ENCODE measurements at places on chromosomes 6 and 20.

- DNase-seq, result no peak
Measured at GRCh38 chr6:149844480-149844879, 19.7 kb downstream of the LRP11 start.

GRCh38 chr6:117451671-117452070 lies 25.9 kb upstream of the ROS1 start:
- DNase-seq, result no peak

- DNase-seq, result no peak
Measured at GRCh38 chr20:5131502-5131901, 4.7 kb downstream of the CDS2 start.

- DNase-seq, result no peak
Measured at GRCh38 chr6:4466261-4466660, 309.9 kb upstream of the CDYL start.

- DNase-seq, result no peak
Measured at GRCh38 chr6:150598401-150598800, 1.3 kb upstream of the PLEKHG1 start.

GRCh38 chr6:1412901-1413300 lies 23.5 kb downstream of the FOXF2 start:
- no peak for DNase-seq

DNA sequence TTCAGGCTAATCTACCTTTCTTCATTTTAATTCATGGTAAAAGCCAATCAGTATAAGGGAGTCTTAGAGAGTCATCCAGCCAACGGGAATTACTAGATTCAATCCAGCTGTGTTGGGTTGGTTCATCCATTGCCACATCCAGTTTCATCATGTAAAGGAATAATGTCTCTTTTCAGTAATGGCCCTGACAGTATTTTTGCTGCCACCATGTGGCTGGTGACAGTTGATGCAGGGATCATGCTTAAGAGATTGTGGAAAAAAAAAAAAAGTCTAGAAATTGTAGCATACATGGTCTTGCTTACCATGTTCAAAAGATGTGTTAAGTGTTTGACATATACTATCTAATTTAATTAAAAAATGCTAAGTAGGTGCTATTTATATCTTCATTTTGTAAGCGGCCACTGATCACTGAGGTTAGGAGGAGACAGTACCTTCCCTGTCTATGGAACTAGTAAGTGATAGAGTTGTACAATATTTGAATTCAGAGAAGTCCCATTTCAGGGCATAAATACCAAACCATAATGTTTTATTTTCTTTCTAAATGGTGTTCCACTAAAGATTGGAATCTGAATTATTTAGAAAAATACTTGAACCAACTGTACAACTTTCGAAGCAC lies 135.9 kb downstream of the KHDRBS2 start:
- no peak for DNase-seq

DNA sequence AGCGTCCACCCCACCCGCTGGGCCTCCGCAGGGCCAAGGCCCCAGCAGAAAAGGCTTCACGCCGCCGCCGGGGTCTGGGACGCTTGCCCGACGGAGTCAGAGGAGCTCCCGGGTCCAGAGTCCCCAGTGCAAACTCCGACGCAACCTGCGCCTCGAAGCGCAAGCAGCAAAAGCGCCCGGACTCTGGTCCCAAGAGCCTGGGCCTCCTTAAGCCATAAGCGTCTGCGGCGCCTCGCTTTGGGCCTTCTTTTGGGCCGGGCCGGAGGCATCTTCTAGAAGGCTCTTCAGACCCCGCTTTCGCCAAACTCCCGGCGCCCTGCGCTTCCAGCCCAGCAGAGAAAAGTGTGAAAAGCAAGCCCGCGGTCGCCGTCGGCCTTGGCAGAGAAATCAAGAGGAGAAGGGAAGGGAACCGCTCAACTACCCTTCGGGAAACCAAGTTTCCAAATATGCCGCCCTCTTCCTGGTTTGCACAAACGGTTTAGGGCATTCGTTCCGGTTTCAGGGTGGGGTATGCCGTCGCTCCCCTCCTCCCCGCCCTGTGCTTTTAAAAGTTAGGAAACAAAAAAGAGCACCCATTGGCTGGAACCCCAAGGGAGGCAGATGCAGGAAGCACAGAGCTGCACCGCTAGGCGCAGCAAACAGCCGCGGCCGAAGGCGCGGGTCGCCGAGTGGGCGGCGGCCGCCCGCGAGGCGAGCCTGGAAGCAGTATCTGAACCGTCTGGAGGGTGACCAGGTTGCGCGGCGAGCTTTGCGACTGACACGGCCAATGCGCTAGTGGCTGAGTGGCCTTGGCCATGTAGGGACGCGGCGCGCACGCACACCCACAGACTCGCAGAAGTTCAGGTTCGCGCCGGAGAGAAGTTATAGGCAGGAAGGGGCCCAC lies 1.2 kb downstream of the TBX18 start:
- no peak for DNase-seq

GRCh38 chr6:119610265-119610664 lies 260.7 kb upstream of the MAN1A1 start:
- DNase-seq, result no peak

DNA sequence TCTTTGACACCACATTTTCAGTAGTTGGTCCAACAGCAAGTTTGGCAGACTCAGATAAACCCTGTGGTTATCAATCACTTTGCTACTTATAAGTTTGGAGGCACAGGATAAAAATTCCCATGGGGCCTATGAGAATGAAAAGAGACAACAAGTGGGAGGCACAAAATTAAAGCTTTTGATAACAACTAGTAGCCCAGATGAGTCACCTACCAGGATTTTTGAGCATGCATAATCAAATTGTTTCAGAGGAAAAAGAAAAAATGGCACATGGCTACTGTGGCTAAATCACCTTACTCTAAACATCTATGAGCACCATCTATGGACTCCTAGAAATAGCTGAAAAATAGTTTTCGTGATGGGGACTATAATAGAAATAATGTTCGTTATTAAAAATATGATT lies 40.8 kb upstream of the BMP5 start:
- DNase-seq, result no peak
